ENCODE measurements at places on chromosomes 11 and 22. TPM values are rescaled to one million over a fixed set of nuclear protein-coding genes. Genes with fewer than 3 reads are reported as not detected.

Gene LRRN4CL
- total RNA-seq, result 0.25 TPM

Gene GRIA4
- not detected for total RNA-seq

Gene MEI1
- 0.21 TPM for total RNA-seq

Gene OVOL1
- not detected for total RNA-seq

Gene POTEH
- total RNA-seq, result not detected
